ENCODE measurements at places on chromosomes 1 and 21. TPM values are rescaled to one million over a fixed set of nuclear protein-coding genes. Genes with fewer than 3 reads are reported as not detected.

Gene RSPH1
- total RNA-seq, result 0.93 TPM

Gene NPHP4
- 5.5 TPM for total RNA-seq

Gene ERG
- not detected for total RNA-seq

Gene KANK4
- total RNA-seq, result 0.32 TPM

Gene CAMK1G
- 0.25 TPM for total RNA-seq

Gene GPR52
- not detected for total RNA-seq

Gene RYR2
- total RNA-seq, result 0.10 TPM

Gene DNM3
- total RNA-seq, result 0.40 TPM

Gene SPATA46
- not detected for total RNA-seq

Gene MRAP
- not detected for total RNA-seq

Gene NLRP3
- total RNA-seq, result not detected

Gene RGS8
- total RNA-seq, result not detected

Gene SLC5A3
- 2.6 TPM for total RNA-seq

Gene RRAGC
- 31.1 TPM for total RNA-seq
